Neural crest cell (in vitro differentiated cells): ENCODE measurements at places on chromosomes 16 and 17. TPM values are rescaled to one million over a fixed set of nuclear protein-coding genes. Genes with fewer than 3 reads are reported as not detected.
A peak's percentile ranks its signal among the peaks of the same experiment; 100 is the strongest.

TSR1 gene
- total RNA-seq = 50.2 and 50.5 TPM in 2 replicates

PDPR gene
- 24.0 and 25.8 TPM in 2 replicates for total RNA-seq

PLXDC1 gene
- 0.28 and 0.84 TPM in 2 replicates for total RNA-seq

CFAP97D1 gene
- not detected in 2 replicates for total RNA-seq

PEMT gene
- 39.2 and 43.0 TPM in 2 replicates for total RNA-seq

- H3K4me3 ChIP-seq = no peak overlapping the region
- H3K27ac ChIP-seq = no peak overlapping the region
- DNase-seq = no peak
- no peaks in the 10 kb centered on the region for H3K36me3 ChIP-seq
Measured at GRCh38 chr17:55327225-55328088, 62.7 kb downstream of the HLF start.

DNA sequence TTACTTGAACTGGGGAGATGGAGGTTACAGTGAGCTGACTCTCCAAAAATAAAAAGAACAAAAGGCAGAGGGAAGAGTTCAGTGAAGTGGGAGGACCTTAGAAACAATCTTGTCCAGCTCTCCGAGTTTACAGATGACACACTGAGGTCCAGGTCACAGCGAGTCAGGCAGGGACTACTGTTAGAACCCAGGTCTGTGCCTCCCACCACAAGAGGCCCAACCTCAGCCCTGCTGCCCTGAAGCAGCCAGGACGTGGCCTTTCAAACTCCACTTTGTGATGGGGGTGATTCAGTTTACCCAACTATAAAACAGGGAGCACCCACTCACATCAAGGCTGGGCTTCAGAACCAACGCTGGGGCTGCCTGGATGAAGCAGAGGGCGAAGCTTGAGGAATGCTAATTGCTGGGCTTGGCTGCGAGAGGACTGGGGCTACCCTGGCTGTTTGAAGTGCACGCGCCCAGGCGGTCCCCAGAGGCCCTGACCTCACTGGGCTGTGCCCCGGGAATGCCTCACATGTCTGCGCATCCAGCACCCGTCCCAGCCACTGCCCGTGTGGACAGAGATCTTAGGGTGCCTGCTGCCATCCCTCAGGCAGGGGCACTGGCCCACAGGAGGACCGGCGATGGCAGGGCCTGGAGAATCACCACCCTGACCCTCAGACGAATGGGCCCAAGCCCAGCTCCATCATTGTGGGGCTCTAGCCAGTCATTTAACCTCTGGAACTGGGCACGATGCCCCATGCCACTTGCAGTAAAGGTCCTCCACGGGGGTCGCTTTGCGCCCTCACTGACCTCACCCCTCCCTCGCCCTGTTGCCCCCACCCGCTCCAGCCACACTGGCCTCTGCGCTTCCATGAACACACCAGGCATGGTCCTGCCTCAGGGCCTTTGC is 11.4 kb downstream of the SLC5A10 start:
- peaks cover 13% of the 10 kb centered on the region for H3K4me1 ChIP-seq
- no peak overlapping the region for H3K27ac ChIP-seq
- no peaks in the 10 kb centered on the region for H3K36me3 ChIP-seq
- no peak overlapping the region for H3K4me3 ChIP-seq

DNA sequence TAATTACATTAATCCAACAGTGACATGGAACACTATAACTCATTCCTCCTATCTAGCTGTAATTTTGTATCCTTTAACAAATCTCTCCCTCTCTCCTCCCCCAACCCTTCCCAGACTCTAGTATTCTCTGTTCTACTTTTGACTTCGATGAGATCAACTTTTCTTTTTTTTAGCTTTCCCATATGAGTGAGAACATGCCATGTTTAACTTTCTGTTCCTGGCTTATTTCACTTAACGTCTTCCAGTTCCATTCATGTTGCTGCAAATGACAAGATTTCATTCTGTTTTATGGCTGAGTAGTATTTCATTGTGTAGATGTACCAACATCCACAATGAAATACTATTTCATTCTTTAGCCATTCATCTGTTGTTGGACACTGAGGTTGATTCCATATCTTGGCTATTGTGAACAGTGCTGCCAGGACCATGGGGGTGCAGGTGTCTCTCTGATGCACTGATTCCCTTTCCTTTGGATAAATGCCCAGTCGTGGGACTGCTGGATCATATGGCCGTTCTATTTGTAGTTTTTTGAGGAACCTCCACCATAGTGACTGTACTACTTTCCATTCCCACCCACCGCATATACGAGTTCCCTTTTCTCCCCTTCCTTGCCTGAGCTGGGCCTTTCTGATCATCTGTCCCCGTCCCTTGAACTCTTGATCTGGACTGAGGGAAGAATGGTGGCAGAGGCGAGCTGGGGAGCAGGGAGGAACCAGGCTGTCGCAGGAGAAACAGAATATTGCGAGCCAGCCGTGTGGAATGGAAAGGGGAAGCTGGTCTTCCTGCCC is 7.7 kb upstream of the CEP295NL start:
- H3K27me3 ChIP-seq = no peaks in the 10 kb centered on the region
- peaks cover 14% of the 10 kb centered on the region for H3K4me1 ChIP-seq
- no peak for DNase-seq
- no peak overlapping the region for H3K4me3 ChIP-seq
- peak overlapping the region; percentile 70 for H3K27ac ChIP-seq
- no peaks in the 10 kb centered on the region for H3K36me3 ChIP-seq

DNA sequence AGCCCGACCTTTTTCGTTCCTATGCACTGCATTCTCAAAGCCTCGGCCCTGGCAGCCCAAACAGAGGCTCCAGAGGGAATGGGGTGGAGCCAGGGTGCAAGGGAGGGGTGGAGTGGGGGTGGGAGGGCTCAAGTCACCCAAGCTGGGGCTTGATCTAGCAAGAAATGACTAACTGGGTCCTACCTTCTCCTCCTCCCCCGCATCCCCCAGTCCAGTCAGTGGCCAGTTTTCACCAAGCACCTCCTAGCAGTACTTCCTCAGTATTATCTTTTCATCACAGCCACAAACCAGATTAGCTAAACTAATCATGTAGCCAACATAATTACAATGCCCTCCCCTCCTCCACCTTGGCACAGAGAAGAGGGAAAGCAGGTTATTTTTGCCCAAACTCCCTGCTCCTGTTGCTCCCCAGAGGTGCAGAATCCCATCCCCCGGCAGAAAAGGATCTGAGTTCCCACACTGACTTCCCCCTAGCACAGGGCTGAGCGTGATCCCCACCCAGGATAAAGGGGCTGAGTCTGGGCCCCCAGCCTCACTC is 2.2 kb downstream of the JUP start:
- no peaks in the 10 kb centered on the region for H3K36me3 ChIP-seq
- H3K4me3 ChIP-seq = peak overlapping the region; percentile 77
- H3K27ac ChIP-seq = peak overlapping the region; percentile 75
- no peak for DNase-seq
- H3K4me1 ChIP-seq = peaks cover 34% of the 10 kb centered on the region
- peaks cover 25% of the 10 kb centered on the region for H3K27me3 ChIP-seq

DNA sequence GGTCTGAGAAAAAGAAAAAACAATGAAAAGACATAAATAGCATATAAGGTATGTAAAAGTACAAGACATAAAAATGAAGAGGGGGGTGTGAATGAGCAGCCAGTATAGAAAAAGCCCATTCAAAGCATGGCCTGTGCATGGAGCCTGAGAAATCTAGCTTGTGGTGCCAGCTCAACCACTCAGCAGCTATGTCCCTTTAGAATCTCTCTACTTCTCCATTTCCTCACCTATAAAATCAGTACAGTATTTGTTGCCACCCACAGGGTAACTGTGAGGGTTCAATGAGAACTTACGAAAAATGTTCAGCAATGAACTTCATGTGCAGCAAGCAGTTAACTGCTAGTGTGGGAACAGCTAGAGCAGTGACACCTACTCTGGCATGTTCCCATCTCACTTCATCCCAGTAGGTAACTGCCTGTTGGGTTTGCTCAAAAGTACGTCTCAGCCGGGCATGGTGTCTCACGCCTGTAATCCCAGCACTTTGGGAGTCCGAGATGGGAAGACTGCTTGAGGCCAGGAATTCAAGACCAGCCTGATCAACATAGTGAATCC is 15.3 kb downstream of the CYTH1 start:
- no peaks in the 10 kb centered on the region for H3K36me3 ChIP-seq
- H3K27ac ChIP-seq = no peak overlapping the region
- H3K27me3 ChIP-seq = no peaks in the 10 kb centered on the region
- DNase-seq = no peak
- peaks cover 7% of the 10 kb centered on the region for H3K4me1 ChIP-seq

DNA sequence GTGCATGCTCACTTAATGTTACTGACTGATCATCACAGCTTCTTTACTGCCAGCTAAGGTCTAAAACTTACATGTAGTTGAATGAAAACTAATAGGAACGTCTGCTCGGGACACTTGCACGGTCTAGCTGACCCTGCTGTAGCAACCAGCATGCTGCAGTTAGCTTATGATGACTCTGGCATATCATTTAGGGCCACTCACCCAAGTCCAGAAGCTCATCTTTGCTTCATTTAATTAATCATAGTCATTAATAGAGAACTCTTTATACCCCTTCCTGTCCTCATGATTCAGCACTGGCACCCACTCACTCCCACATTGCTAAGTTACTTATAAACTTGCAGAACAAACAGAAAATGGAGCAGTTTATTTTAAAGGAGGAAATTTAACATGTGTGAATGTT is 136.3 kb downstream of the NLK start:
- H3K4me1 ChIP-seq = no peaks in the 10 kb centered on the region
- peaks cover 7% of the 10 kb centered on the region for H3K36me3 ChIP-seq
- H3K27ac ChIP-seq = no peak overlapping the region
- H3K27me3 ChIP-seq = no peaks in the 10 kb centered on the region
- no peak overlapping the region for H3K4me3 ChIP-seq
- no peak for DNase-seq

GRCh38 chr16:12544477-12545296 is 259.0 kb downstream of the CPPED1 start:
- no peak overlapping the region for H3K4me3 ChIP-seq
- H3K27ac ChIP-seq = peak overlapping the region; percentile 12
- H3K36me3 ChIP-seq = no peaks in the 10 kb centered on the region

GRCh38 chr17:46851029-46851741 is at the start of gene WNT9B:
TSS of gene WNT9B (plus strand) at chr17:46851583. CDS start at chr17:46851639, 56 bp downstream.
- peaks cover 7% of the 10 kb centered on the region for H3K4me1 ChIP-seq
- no peak within 1 kb of the TSS for H3K27ac ChIP-seq
- peak within 1 kb of the TSS; percentile 66 for H3K4me3 ChIP-seq
- DNase-seq = no peak

- no peak overlapping the region for H3K4me3 ChIP-seq
- no peak overlapping the region for H3K27ac ChIP-seq
- H3K36me3 ChIP-seq = no peaks in the 10 kb centered on the region
- H3K27me3 ChIP-seq = peaks cover 26% of the 10 kb centered on the region
- no peaks in the 10 kb centered on the region for H3K4me1 ChIP-seq
Measured at GRCh38 chr17:56652628-56653027, 59.1 kb downstream of the NOG start.

DNA sequence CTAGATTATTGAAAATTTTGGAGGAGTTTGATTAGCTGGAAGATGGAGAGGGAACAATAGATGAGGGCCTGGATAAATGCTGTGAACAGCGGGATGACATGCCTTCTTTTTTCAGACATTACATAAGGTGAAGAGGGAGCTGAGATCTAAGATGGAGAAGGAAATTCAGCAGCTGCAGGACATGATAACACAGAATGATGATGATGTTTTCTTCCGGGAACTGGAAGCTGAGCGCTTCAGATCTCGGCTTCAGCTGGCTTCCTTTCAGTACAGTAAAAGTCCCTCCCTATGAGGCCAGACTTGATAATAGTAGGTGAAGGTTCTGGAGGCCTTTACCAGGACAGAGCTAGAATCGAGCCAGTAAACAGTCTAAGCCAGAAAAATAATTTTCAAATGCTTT is 30.7 kb downstream of the CEP95 start:
- peaks cover 19% of the 10 kb centered on the region for H3K36me3 ChIP-seq
- H3K4me3 ChIP-seq = no peak overlapping the region
- no peaks in the 10 kb centered on the region for H3K27me3 ChIP-seq

GRCh38 chr16:70453892-70454221 is 538 bp upstream of the FCSK start:
- peak overlapping the region; percentile 81 for H3K27ac ChIP-seq
- DNase-seq = peak; percentile 27
- no peaks in the 10 kb centered on the region for H3K36me3 ChIP-seq
- peak overlapping the region; percentile 93 for H3K4me3 ChIP-seq
- peaks cover 16% of the 10 kb centered on the region for H3K4me1 ChIP-seq
- no peaks in the 10 kb centered on the region for H3K27me3 ChIP-seq

DNA sequence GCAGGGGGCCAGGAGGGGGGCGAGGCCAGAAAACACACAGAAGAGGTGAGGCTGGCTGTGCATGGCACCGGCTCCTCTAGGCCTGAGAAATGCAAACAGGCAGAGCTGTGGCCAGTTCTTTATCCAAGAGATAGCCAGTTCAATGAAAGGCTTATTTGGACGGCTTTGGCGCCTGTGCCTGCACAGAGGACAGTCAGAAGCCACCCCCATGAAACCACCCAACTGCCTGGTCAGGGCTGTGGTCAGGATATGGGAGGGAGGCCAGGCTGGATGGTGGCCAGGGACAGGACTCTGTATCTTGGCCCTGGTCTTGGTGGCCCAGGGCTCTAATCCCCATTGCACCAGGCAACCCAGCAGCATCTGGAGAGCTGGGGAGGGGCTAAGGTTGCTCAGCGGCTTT is 24.5 kb upstream of the GPRC5C start:
- no peak for DNase-seq
- H3K4me3 ChIP-seq = no peak overlapping the region
- no peak overlapping the region for H3K27ac ChIP-seq
- no peaks in the 10 kb centered on the region for H3K27me3 ChIP-seq

DNA sequence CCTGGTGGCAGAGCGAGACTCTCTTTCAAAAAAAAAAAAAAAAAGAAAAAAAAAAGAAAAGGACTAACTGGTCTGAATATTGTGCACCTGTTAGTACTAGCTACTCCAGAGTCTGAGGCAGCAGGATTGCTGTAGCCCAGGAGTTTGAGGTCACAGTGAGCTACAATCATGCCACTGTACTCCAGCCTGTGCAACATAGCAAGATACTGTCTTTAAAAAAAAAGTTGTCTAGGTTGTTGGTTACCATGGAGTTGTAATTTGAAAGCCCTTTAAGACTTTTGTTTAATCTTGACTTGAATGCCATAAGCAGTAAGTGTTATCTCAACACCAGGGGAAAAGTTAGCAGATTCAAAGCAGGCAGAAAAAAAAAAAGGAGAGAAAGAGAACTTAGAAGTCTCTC is 10.9 kb upstream of the C16orf54 start:
- no peak for DNase-seq
- H3K27ac ChIP-seq = no peak overlapping the region
- no peaks in the 10 kb centered on the region for H3K27me3 ChIP-seq
- H3K4me3 ChIP-seq = no peak overlapping the region
- no peaks in the 10 kb centered on the region for H3K36me3 ChIP-seq
- H3K4me1 ChIP-seq = no peaks in the 10 kb centered on the region

GRCh38 chr17:32111141-32111771 is 31.0 kb upstream of the RHOT1 start:
- H3K36me3 ChIP-seq = no peaks in the 10 kb centered on the region
- no peaks in the 10 kb centered on the region for H3K27me3 ChIP-seq
- H3K4me3 ChIP-seq = no peak overlapping the region
- DNase-seq = no peak
- H3K27ac ChIP-seq = no peak overlapping the region
